Nephron progenitor cell (in vitro differentiated cells): ENCODE measurements at places on chromosomes 2 and 18.

DNA sequence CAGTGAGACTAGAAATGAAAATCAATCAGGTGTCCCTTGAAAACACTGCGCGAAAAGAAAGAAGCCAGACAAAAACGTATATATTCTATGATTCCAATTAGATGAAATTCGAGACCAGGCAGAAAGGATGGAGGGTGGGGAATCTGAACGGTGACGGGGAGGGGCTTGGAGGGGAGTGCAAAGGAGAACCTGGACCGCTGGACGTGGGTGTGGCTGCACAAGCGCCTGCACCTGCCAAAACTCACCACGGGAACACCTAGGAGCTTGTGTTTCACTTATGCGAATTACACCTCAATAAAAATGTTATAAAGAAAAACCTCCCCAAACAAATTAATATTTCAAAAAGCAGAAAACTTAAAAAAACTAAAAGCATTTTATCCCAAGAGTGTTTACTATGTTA is 21.9 kb downstream of the THAP4 start:
- DNase-seq, result no peak

DNA sequence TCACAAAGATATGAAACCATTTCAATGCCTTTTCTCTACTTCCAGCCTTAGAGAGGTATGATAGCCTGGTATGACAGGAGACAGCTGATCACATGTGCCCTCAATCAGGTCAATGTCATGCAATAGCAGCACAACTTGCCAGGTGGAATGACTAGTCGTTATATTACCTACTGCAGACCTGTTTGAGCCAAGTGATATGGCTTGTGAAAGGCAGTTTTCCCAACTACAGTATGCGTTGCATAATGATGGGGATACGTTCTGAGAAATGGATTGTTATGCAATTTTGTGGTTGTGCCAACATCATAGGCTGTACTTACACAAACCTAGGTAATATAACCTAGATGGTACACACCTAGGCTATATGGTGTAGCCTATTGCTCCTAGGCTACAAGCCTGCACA is 262.8 kb downstream of the ICOS start:
- no peak for DNase-seq

GRCh38 chr18:8745355-8746014 is 40.1 kb downstream of the MTCL1 start:
- DNase-seq, result no peak

GRCh38 chr2:227462462-227462951 is 9.4 kb upstream of the AGFG1 start:
- no peak for DNase-seq
